ENCODE measurements at places on chromosomes 7 and 10.

DNA sequence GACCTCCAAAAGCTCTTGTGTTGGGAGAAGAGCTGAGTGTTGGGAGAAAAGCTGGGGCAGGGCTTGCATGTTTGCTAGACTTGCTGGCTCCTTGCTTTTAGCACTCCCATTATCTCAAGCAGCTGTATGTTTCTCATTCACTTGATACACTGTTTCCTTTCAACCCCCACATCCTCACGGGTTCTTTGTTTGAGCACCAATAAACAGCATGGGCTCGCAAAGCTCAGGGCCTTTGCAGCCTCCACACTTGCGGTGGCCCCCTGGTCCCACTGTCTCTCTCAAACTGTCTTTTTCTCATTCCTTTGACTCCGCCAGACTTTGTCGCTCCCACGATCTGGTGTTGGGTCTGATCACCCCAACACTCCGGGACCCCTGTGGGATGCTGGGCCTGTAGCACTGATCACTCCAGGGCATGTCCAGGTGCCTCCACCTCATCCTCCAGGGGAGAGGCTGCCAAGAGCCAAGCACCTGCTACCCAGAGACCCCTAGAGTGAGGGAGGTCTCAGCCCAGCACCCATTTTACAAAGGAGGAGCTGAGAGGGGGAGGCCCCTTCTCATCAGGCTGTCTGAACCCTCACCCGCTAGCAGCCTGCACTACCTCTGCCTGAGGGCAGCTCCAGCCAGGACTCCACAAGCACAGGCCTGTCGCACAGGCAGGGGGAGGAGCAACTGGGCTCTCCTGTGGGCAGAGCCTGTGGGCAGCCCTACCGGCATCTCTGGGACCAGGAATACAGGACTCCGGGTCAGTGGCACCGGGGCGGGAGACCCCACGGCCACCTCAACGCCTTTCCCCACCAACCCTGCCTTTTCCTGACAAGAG is 49.1 kb upstream of the MSMB start:
- DNase-seq = no peak

- no peak for DNase-seq
These were observed 785.9 kb downstream of the GATA3 start for GRCh38 chr10:8840356-8840755.

DNA sequence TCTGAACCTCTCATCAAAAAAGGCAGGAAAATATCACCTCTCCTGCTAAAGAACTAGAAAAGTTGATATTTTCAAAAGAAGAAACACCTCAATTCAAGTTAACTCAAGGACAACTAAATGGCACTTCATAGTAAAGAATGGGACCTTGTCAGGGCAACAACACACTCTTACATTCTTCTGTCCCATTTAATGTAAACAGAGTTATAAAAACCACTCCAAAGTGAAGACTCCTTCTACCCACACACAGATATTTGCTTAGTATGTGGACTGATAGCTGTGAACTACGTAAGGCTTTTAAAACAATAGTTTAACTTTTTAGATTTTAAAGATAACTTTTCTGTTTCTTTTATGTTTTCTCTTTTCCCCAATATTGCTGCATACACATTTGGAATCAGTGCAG is 118.3 kb downstream of the ZNF37A start:
- DNase-seq = no peak

- DNase-seq = no peak
These were observed 363.6 kb upstream of the NRP1 start for GRCh38 chr10:33698033-33698432.

DNA sequence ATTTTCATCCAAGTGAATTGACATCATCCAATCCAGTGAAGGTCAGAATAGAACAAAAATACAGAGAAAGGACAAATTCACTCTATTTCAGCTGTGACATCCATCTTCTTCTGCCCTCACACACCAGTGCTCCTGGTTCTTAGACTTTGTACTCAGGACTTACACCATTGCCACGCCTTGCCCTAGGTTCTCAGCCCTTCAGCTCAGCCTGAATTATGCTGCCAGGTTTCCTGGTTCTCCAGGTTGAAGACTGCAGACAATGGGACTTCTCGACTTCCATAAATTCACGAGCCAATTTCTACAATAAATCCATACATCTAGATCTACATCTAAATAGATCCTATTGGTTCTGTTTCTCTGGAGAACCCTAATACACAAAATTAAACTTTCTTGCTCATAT is 181.2 kb upstream of the KCND2 start:
- no peak for DNase-seq

DNA sequence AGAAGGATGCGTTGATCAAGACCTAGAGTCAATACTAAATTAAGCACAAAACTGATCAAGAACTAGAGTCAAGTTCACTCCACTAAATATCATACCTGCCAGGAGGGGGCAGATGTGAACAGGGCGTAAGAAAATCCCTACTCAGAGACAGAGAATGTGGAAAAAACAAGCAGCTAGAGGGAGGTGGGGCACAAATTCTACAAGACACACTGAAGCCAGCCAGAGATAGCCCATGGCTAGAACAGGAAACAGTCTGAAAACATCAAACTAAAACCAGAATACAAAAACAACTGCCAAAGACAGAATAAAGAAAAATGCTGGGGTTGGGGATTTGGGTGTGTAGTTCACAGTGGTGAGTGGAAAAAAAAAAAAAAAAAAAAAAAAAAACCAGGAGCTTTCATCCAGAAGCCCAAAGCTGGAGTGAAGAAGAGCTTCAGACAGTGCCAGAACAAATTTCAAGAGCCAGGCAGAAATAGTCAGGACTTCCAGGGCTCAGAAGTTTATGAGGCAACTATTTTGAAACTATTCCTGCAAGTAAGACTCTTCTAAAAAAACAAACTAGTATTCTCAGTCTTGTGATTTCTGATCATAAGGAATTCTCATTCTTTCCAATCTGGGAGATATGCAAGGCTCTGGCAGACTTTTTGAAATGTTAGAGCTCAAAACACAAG is 118.3 kb downstream of the CCDC71L start:
- DNase-seq = no peak

- DNase-seq = no peak
These were observed 804 bp downstream of the UNC5B start for GRCh38 chr10:71213127-71213621.

GRCh38 chr10:124033887-124034218 is 59.5 kb downstream of the CHST15 start:
- no peak for DNase-seq

- no peak for DNase-seq
These were observed 164.2 kb upstream of the YAE1 start for GRCh38 chr7:39402034-39402433.

Measured in cortex of kidney (tissue), 1 donor.